Foreskin melanocyte (primary cell): ENCODE measurements at places on chromosomes 12 and 14.

DNA sequence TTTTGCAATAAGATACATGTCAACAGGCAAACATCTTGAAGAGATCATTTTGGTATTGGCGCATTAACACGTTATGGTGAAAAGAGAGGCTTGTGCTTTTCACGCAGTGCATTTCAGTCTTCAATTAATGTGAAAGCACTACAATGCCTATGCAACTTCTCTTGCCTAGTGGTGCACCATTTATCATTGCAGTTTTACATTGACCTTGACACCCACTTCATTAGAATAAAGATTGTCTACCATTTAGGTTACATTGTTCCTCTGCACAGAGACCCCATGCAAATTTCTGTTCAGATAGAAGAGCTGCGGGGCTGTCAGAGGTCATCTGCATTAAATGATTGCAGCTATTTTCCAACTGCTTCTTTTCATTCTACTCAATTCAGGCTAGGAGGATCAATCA is 212.2 kb upstream of the NPAS3 start:
- DNase-seq = no peak

DNA sequence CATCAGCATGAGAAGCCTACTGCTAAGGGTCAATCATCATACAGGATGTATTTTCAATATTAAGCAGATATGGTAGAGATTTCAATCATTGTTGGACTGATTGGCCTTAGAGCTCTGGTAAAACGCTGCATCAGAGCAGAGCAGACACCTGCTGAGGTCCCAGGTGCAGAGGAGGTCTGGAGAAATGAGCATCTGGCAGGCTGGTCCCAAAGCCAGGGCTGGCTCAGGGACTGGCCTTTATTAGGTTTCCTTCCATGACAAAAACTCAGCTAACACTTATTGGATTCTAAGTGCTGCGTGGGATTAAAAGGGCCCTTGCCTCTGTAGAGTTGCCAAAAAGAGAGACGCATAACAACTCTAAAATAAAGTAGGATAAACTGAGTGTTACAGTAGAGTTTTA is 29.7 kb downstream of the AKAP6 start:
- no peak for DNase-seq

GRCh38 chr14:72618424-72618823 is 275.5 kb downstream of the DPF3 start:
- no peak for DNase-seq

DNA sequence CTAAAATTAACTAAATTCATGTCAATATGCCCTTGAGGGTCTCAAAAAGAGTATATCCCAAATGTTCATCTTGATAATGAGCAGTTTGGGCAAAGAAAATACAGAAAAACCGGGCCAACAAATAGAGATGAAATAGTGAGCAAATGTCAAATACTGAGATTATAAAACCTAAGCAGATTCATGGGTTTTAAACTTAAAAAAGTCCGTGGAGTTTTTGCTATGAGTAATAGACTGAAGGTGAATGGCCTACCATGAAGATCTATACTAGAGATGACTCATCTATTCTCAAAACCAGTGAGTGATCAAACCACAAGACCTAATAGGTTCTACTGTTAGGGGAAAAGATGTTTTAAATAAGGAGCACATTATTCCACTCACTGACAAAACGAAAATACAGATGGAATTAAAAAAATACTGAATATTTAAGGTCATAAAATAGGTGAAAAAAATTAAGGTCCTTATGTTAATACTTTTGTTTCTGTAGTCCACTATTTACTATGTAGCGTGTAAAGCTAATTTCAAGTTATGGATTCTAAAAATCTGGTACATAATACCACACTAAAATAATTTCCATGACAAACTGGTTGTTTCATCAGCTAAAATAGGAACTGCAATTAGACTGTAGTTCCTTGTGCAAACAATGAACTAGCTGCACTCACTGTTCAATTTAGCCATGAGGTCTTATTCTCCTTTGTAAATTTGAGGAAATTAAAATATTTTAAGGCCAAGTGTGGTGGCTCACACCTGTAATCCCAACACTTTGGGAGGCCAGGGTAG is 5.0 kb downstream of the HNRNPC start:
- peak; percentile 37 for DNase-seq

DNA sequence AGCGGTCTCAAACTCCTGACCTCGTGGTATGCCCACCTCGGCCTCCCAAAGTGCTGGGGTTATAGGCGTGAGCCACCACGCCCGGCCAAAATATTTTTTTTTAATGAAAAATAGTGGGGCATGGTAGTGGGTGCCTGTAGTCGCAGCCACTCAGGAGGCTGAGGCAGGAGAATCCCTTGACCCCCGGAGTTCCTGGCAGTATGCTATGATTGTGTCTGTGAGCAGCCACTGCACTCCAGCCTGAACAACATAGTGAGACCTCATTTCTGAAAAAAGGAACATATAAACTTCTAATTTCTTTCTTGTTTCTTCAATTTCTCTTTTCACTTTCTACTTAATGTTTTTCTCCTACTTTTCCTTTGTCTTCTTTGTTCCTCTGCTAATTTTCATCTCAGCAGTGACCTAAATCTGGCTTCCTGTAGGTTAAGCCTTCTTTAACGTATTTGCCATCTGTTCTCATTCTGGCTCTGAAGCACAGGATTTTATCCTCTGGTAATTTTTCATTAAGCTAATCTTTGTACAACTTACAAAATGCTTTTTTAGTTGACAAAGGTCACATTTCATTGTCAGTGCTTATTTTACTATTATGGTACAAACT is 4.5 kb upstream of the RPGRIP1 start:
- DNase-seq = no peak

DNA sequence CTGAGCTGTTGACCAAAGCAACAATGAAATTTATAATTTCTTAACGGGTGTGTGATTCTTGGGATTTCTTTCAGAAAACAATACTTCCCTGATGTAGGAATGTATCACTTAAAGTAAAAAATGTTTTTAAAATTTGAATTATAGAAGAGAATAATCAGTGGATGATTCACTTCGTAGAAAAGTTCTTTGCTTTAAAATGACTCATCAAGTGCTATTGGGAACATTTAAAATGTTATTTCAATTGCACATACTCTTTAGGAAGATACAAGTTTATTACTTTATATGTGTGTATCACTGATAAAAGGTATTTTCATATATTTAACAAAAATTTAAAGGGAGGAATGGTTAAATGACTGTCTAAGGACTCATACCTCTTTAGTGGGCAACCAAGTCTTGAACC is 155.3 kb downstream of the PDE3A start:
- DNase-seq = no peak

- no peak for DNase-seq
Measured at GRCh38 chr12:86623267-86623666, 367.1 kb upstream of the MGAT4C start.

DNA sequence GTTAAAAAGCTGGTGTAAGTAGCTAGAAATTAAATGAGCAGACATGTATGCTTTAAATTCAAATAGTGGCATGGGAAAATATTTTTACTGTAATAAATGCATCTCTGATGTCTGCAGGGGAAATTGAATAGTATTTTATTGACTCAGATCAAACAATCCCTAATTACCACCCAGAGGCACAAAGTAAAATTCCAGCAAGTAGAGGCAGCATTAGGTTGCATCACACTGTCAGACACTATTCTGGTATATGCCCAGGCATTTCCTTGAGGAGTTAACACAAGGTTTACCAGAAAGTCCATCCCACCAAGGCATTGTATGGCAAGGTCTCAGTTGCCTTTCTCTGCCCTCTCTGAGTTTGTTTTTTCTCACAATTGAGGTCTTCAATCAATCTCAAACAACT is 201.6 kb upstream of the KITLG start:
- DNase-seq = no peak

DNA sequence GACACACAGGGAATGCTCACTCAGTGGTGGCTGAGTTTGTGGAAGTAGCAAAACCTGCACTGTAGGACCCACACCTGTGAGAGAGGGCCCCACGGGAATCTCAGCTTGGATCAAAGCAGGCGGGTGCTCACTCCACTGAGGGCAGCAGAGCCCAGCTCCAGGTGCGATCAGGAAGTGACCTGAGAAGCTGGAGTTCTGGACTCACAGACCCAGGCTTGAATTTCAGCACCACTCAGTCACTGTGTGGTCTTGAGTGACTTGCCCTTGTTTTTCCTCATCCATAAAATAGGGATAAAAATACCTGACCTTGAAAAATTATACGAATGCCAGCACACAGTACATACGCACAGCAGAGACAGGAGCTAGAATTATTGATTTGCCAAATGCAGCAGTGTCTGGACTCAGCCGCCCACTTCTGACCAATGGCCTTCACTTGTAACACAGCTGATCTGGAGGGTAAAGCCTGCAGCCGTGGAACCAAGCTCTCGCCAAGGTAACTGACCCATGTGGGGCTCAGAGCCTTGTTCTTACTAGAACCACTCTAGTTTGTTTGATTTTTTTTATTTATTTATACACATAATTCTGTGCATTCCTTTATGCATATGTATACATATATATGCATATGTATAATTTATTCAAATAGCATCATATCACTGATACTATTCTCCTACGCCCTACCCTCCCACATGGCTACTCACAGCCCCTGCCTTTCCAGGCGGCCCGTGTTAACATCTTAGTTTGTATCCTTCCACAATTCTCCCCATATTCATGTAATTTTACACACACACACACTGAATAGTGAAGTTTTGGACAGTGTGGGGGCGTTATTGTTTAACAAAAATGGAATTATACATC is 53.9 kb downstream of the DPF3 start:
- no peak for DNase-seq

DNA sequence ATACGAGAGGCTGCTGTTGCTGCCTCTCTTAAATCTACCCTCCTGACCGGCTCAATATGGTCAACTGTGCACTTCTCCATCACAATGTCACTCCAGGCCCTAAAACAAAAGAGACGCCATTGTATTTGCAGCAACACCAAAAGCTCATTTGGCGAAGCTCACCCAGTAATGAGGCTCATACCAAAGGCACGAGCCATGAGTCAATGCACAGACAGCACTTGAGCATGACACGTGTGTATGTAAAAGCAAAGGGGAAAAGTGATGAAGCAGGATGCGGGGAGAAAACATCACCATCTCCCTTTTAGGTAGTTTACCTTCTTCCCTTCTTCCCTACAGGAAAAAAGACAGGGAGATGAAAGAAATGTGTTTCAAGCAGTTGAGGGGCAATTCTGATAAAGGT is 150.3 kb downstream of the FOXN3 start:
- DNase-seq = no peak

- no peak for DNase-seq
Measured at GRCh38 chr12:80761838-80762237, 45.1 kb downstream of the MYF5 start.

DNA sequence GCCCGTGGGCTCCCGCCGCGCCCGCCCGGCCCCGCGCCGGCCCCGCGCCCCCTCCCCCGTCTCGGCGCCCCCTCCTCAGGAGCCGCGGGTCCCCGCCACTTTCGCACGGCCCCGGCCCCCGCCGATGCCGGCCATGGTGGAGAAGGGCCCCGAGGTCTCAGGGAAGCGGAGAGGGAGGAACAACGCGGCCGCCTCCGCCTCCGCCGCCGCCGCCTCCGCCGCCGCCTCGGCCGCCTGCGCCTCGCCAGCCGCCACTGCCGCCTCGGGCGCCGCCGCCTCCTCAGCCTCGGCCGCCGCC is 263 bp downstream of the RCOR1 start:
- no peak for DNase-seq

DNA sequence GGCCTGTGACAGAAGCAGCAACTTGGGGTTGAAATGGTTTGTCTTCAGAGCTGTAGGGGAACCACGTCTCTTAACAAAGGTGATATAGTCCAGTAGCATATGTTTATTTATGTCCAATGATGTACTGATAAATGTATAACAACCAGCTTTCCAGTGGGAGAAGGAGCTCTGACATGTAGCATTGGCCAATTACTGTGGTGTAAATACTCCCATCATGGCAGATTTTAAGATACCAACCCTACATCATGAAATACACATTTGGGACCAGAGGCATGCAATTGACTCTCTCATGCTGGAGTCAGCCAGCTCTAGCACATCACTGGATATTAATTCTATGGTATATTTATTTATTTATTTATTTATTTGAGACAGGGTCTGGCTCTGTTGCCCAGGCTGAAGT is 50.6 kb upstream of the CHST11 start:
- no peak for DNase-seq

DNA sequence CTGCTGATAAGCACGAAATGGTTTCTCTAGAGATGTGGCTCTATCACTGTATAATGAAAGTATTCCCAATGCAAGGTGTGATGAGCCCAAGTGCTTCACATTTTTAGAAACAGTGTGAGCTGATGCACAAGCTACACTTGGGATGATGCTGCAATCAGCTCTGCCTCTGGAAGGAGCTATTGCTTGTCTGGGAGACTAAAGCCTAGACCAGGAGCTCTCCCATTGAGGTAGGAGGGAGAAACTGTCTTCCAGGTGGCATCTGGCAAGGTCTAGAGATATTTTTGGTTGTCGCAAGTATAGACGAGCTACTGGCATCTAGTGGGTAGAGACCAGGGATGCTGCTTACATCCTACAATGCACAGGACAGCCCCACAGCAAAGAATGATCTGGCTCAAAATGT is 42.0 kb downstream of the HECTD4 start:
- no peak for DNase-seq

DNA sequence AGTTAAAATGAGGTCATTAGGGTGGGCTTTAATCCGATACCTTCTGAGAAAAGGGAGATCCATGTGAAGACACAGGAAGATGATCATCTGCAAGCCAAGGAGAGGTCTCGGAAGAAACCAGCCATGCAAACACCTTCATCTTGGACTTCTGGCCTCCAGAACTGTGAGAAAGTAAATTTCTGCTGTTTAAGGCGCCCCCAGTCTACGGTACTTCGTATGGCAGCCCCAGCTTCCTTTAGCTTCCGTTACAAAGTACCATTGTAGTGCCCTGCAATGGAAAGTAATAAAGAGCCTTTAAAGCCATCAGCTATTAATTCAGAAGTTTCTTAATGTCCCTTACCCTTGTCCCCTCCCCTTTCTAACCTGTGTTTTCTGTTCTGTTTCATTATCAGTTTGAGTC is 308.1 kb downstream of the AACS start:
- DNase-seq = no peak

- no peak for DNase-seq
Measured at GRCh38 chr14:99875836-99876235, 82.6 kb downstream of the EML1 start.

DNA sequence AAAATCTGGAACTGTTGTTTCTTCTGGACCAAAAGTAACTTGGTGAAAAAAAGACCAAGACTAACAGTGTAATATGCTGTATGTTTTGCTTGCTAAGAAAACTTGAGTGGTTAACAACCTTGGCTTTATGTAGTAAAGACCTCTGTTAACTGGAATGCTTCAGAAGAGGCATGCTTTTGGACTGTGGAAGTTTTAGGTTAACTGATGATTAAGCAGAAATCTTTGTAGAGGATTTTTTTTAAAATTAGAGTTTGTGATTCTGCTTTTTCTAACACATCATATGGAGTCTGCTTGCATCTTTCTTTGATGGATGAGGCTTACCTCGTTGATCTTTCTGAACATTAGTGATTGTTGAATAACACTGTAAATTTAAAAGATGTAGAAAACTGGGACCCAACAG is 17.5 kb downstream of the PELI2 start:
- DNase-seq = no peak

GRCh38 chr14:59679872-59680271 is 103.3 kb upstream of the CCDC175 start:
- DNase-seq = no peak
